ENCODE measurements at places on chromosomes 3 and 15. TPM values are rescaled to one million over a fixed set of nuclear protein-coding genes. Genes with fewer than 3 reads are reported as not detected.
A peak's percentile ranks its signal among the peaks of the same experiment; 100 is the strongest.

GRCh38 chr3:197775317-197775716 lies 15.7 kb upstream of the LRCH3 start:
- DNase-seq = no peak

DNA sequence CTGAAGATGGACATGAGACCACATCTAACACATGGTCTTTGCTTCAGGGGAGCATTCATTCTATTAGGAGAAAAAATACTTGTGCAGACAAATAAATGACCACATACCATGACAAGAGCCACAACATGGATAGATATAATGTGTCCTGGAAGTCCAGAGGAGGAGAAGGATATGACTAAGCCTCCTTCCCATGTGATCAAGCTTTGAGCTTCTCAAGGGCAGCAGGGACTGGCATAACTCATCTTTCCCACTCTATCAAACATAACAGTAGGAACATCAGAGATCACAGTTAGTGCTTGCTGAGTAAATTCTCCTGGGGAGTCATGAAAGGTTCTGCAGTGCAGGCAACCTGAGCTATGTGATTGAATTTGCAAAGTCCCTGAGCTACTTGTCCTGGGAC lies 86.0 kb upstream of the LPP start:
- peak; percentile 75 for DNase-seq

DNA sequence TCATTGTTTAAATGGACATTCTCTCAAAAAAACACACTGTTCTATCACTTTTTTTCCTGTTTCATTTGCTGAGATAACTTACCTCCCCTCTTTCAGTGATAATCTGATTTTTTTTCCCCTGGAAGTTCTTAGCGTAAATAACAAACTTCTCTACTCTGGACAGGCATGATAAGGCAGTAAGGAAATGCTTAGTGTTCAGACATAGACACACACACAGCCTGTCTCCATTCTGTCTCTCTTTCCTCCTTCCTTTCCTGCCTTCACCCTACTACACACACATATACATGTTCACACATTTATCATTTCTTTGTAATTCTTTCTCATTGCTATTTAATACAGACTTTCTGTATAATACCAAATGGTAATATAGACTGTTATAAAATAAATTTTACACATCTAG lies 470.8 kb upstream of the ROBO1 start:
- no peak for DNase-seq

GRCh38 chr15:88255484-88256278 lies 858 bp downstream of the NTRK3 start:
- peak; percentile 77 for DNase-seq

- DNase-seq = no peak
These were observed 43.1 kb downstream of the BHLHE40 start for GRCh38 chr3:5022187-5022965.

GRCh38 chr3:189355115-189355480 lies 183.3 kb downstream of the TPRG1 start:
- DNase-seq = no peak

- no peak for DNase-seq
These were observed 29.5 kb downstream of the RBM5 start for GRCh38 chr3:50118237-50118636.

- DNase-seq = peak; percentile 71
These were observed 9.5 kb downstream of the LRRC49 start for GRCh38 chr15:70902107-70902506.

- DNase-seq = peak; percentile 59
These were observed 24.1 kb upstream of the MRPL3 start for GRCh38 chr3:131526801-131527347.

DNA sequence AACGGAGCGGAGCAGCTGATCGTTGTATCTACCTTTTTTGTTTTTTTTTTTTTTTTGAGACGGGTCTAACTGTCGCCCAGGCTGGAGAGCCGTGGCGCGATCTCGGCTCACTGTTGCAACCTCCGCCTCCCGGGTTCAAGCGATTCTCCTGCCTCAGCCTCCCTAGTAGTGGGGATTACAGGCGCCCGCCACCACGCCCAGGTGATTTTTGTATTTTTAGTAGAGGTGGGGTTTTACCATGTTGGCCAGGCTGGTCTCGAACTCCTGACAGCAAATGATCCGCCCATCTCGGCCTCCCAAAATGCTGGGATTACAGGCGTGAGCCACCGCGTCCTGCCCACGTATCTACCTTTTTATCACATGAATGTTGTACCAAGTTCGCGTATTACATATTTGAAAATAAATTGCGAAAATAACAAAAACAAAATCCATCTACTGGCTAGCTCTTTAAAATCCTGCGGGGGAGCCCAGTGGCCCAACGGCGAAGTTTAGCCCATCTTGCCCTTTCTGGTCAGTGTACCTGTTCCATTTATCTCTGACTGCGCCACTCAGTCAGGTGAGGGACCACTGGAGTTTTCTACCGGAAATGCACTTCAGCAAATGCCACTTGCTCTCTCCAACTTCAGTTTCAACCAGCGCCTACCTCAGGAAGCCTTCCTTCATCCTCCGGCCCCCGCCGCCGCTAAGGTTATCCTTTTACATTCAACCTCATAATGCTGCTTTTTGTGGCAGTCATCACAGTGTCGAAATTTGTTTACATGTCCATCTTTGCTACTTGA lies 1.2 kb upstream of the EIF3J start:
- DNase-seq = no peak

DNA sequence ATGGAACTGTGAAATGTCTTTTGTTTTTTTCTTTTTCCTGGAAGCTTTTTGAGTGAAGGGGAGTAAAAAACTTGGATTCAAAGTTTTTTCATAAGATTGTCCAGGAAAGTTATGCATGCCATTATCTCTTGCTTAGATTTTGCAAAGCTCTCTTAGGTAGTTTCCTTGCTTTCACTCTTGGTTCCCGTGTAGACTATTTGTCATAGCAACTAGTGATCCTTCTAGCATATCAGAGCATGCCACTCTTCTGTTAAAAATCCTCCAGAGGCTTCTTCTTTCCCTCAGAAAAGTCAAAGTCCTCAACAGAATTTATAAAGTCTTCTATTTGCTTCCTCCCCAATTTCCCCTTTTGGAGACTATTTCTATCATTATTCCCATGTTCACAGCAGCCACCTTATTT lies 21.1 kb downstream of the GTF2E1 start:
- no peak for DNase-seq

GRCh38 chr3:78204977-78205376 lies 1165.1 kb downstream of the ROBO2 start:
- DNase-seq = peak; percentile 60

- DNase-seq = peak; percentile 3
These were observed 2.8 kb upstream of the SST start for GRCh38 chr3:187673012-187673411.

- DNase-seq = peak; percentile 76
These were observed at the start of gene NMB for GRCh38 chr15:84658080-84658787. Gene NMB (minus strand): TSS chr15:84658199. CDS start chr15:84658152, 47 bp downstream.

DNA sequence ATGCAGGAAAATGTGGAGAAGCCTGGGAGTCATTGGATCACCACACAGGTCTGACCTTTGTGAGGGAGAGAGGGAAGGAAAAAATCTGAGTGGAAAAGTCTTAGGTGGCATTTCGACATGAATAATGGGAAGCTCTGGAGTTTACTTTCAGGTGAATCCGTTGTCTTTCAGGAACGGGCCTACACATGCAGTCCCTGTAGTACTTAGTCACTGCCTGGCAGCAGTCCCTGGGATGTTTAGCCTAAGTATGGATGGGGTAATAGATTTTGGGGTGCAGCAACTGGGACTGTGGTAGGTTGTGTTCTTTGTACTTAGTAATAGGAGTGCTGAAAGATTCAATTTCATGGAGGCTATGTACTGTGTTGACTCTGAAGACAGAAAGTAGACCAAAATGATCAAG lies 227.5 kb upstream of the EPHA3 start:
- DNase-seq = no peak

The TRPM1 gene
- total RNA-seq = not detected

The LCMT2 gene
- total RNA-seq = 7.2 TPM

The RTP4 gene
- 2.1 TPM for total RNA-seq

The CAPN3 gene
- 1.8 TPM for total RNA-seq

The SNX33 gene
- total RNA-seq = 19.5 TPM

Data from fibroblast of lung (primary cell).